Activated T-cell treated with anti-CD3 and anti-CD28 coated beads for 48 hours (primary cell): ENCODE measurements at places on chromosomes 13 and 19.
A peak's percentile ranks its signal among the peaks of the same experiment; 100 is the strongest.

DNA sequence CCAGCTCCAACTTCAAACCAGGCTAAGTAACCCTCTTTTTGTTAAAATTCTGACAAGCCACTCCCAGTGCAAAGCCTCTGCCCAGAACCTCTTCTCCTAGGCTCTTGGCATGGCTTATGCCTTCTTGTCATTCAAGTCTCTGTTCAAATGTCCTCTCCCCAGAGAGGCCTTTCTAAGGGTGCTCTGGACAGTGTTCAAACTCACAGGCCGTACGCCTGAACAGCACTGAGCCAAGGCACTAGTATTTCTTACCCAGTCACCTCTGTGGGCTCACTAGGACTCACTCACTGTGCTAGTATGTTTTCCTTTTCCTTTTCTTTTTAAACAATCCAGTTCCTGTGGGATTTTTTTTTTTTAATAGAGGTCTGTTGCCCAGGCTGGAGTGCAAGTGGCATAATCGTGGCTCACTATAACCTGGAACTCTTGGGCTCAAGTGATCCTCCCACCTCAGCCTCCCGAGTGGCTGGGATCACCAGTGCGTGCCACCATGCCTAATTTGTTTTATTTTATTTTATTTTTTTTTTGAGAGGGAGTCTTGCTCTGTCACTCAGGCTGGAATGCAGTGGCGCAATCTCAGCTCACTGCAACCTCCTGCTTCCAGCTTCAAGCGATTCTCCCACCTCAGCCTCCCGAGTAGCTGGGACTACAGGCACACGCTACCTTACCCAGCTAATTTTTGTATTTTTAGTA, 2.3 kb upstream of the ASF1B start:
- DNase-seq = no peak

DNA sequence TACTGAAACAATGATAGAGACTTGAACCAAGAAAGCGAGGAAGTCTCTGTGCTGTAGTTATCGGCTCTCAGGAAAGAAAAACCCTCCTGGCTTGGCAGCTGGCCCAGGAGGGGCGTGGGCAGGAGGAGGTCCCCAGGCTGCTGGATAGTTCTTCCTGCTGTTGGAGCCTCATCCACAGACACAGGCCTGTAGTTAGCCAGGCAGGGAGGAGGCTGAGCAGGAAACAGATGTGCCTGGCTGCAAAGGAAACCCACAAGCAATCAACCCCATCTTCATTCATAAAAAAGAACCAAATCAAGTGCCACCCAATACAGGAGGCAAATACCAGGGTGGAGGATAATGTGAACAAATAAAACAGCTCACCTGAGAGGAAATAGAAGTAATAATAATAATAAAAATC, 86.2 kb downstream of the IRS2 start:
- no peak for DNase-seq

DNA sequence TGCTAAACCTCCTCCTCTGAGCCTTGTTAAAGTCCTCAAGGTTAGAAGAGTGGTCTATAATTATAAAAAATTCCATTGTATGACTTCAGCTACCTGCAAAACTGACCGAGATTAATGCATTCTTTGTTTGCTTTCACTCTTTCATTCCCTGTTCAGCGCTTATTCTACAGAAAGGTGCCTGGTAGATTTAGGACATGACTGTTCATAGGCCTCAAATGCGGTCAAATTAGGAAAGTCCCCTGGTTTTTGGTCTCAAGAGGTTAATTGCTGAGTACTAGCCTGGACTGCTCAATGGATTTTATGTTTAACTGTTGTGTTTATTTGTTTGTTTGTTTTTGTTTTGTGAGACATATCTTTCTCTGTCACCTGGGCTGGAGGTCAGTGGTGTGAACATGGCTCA, 35.4 kb downstream of the KL start:
- DNase-seq = no peak

DNA sequence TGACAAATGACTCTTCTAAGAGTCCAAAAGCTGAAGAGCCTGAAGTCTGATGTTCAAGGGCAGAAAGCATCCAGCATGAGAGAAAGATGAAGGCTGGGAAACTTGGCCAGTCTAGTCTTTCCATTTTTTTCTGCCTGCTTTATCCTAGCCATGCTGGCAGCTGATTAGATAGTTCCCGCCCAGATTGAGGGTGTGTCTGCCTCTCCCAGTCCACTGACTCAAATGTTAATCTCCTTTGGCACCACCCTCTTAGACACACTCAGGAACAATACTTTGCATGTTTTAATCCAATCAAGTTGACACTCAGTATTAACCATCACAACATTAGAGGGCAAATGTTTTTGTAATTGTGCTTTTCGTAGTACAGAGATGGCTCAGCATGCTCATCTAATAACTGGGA, 267.5 kb upstream of the KLHL1 start:
- no peak for DNase-seq

DNA sequence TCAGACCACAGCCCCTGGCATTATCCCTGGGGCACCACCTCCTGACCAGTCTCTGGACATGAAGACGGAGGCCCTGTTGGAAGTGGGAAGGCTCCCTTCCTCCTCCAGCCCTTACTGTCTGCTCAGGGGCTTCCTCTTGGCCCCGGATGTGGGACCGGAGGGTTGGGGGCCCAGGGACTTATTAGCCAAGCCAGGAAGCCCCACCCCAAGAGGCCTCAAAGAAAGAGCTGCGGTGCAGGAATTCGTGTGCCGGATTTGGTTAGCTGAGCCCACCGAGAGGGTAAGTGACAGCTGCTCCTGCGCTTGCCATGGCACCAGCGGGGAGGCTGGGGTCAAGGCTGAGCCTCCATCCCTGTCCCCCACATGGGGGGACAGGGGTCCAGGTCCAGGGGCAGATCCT, at the start of gene RETN:
TSS of gene RETN (plus strand) at position 208 of the 400 bp plus-strand sequence. CDS start 278 bp downstream, outside the sequence.
- DNase-seq = no peak

DNA sequence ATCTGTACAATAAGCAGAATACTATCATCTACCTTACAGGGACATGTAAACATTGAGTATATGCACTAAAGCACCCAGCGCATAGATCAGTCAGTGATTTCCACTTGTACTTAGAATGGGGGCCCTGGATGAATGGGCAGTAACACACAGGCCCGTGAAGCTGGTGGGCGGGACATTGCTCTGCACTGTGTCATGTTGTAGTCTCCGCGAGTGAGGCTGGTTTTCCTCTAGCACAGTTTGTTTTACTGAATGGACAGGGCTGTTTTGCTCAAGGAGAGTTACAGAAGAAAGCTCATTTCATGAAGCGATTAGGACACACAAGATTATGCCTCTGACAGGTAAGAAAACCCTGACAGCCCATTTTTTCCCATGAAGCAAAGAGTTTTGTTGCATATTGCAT, 86.4 kb upstream of the SOX21 start:
- DNase-seq = no peak

GRCh38 chr13:91136806-91137205, 210.7 kb upstream of the MIR17HG start:
- no peak for DNase-seq

DNA sequence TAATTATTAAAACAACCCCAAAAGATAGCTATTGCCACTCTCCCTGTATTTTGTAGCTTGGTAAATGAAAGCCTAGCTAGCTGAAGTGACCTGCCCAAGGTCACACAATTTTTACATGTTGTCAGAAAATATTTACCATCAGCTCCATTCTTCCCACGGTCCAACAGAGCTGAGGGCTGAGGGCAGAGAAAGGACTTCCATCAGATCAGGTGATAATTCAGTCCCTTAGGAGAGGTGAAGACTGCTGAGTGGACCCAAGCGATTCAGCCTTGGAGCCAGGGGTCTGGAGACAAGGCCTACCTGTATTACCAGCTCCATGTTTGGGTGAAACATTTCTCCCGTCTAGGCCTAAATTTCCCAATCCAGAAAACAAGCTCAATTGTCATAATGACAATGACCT, 149.5 kb upstream of the TSHZ3 start:
- no peak for DNase-seq

GRCh38 chr19:5877882-5878281, 7.5 kb upstream of the FUT5 start:
- DNase-seq = no peak

DNA sequence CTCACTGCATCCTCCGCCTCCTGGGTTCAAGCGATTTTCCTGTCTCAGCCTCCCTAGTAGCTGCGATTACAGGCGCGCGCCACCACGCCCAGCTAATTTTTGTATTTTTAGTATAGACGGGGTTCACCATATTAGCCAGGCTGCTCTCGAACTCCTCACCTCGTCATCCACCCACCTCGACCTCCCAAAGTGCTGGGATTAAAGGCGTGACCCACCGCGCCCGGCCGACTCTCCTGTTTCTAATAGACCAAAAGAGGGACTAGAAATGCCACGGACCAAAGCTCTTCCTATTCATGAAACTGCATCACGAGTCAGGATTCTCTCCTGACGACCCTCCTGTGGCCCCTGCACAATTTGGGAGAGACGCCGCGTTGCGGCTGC, 563 bp downstream of the ZNF43 start:
- no peak for DNase-seq

DNA sequence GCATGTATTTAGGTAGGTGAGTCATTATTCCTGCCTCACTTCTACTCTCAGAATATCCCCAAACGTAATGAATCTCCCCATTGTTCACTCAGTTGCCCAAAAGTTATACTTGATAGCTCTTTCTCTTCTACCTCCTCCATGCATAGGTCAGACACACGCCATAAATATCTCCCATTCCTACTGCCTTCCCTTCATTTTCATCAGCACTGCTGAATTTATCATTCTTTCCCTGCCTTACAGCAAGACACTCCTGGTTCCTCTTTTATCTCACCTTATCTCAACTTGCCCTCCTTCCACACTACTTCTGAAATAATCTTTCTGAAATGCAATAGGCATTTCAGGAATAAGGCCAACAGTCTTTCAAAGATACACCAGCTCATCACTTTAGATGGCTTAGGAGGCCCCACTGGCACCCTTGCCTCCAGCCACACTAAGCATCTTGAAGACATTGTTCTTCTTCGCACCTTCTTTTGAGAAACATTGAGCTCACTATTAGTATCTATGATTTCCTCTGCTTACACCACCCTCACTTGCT, 333.9 kb downstream of the MYO16 start:
- DNase-seq = no peak

- DNase-seq = no peak
Observed at GRCh38 chr13:79932556-79932955, 408.4 kb downstream of the SPRY2 start.

- DNase-seq = peak; percentile 86
Observed at GRCh38 chr19:4909156-4909896, at the start of gene UHRF1. Gene UHRF1 (plus strand): TSS chr19:4909501. CDS start chr19:4910886, 1,385 bp downstream.

DNA sequence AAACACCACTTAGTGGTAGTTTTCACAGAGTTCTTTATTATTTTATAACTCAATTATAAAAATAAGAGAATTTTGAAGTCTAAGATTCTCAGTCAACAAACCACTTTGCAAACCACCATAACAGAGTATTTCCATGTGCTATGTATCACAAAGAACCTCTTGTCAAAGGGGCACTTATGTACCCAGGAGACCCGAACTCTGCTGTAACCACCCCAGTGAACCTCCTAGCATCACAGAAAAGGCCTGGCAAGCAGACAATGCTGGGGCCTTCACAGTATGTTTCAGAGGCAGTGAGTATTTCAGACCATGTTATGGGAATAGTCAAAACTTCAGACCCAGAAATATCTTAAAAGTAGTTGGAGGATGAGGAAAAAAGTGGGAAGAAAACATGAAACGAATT, 714.1 kb downstream of the EFNB2 start:
- DNase-seq = no peak

DNA sequence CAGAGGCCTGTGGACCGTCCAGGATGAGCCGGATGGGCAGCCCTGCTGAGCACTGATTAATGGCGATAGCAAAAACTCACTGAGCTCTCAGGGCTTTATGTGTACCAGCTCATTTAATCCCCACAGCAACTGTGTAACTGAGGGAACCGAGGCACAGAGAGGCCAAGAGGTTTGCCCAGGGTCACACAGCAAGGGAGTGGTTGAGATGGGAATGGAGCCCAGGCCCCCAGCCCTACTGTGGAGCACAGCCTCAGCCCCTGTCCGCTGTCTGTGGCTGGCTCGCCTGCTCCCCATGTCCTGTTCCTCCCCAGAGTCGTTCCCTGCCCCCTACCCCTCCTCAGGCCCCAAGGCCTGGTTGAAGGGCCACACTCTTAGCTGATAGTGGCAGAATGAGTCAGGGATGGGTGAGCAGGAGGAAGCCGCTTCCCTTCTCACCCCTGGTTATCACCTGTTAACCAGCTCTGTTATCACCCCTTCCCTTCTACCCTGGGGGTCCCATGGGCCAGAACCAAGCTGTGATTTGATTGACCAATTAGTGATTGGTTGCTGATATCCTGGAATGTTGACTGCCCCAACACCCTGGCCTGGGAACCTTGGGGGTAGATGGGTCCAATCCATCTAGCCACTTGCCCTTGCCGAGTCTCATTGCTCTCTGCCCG, 21.2 kb downstream of the CAPN12 start:
- no peak for DNase-seq

DNA sequence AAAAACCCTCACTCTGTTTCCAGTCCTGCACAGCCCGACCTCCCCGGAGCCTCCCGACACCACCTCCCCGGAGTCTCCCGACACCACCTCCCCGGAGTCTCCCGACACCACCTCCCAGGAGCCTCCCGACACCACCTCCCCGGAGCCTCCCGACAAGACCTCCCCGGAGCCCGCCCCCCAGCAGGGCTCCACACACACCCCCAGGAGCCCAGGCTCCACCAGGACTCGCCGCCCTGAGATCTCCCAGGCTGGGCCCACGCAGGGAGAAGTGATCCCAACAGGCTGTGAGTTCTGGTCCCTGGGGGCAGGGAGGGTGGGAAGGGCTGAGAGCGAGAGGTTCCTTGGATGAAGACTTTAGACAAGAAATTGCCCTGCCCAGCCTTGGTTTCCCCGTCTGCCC, 5.4 kb downstream of the MADCAM1 start:
- DNase-seq = no peak

GRCh38 chr19:56189785-56190184, 7.8 kb downstream of the ZSCAN5B start:
- no peak for DNase-seq

DNA sequence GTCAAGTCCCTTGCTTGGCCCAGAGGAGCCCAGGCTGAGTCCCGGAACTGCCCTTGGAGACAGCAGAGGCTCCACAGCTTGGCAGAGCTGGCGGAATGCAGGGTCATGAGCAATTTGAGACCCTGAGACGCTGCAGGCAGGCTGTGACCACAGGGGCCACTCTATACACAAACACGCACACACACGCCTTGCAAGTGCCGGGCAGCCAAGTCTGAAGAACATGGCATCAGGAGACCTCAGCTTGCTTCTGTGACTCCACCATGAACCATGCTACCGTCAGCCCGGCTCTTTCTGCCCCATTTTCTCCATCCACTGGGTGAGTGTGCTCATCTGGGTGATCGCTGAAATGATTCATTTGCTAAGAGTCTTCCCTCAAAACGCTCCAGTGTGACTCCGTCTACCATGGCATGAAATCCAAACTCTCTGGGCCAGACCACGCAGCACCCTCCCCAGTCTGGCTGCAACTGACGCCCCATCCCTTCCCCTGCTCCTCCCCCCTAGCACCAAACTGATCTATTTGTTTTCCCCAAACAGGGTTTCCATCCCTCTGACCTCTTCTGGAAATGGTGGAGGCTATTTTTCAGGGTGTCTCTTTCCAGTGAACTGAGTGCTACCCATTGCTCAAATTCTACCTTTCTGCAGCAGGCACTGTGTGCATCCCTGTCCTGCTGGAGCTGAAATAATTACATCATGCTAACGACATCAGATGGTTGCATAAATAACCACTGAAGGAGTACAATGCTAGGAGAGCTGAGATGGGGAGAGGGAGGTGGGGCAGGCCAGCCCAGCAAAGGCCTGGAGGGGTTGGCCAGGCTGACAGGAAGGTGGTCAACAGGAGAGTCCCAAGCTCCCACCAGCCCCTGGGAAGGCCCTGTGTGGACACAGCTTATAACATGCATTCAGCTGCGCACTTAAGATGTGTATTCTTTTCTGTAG, 3.1 kb downstream of the CARS2 start:
- DNase-seq = no peak
